ENCODE measurements at places on chromosomes 5 and 9.

DNA sequence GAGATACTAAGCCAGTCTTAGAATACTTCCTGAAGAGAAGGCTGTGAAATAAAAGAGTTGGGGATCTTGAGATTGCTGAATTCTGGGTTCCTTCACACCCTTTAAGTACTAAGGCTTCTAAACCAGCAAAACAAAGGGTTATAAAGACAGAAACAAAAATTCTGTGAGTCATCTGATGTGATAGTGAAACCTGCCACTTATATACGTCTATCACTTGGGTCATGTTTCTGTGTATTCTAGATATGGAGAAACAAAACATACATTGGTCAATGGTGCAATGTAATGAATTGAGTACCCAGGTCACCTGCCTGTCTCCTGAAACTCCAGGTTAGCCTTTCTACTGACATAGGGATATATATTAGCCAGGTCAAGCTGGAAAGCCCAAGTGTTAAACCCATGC, 319.3 kb upstream of the GRAMD2B start:
- no peak for DNase-seq

- no peak for DNase-seq
Observed at GRCh38 chr9:9286001-9286400, 1326.8 kb downstream of the PTPRD start.

GRCh38 chr5:53362521-53362941, 117.9 kb upstream of the FST start:
- DNase-seq, result no peak

GRCh38 chr5:171115519-171115918, 193.5 kb upstream of the TLX3 start:
- no peak for DNase-seq

DNA sequence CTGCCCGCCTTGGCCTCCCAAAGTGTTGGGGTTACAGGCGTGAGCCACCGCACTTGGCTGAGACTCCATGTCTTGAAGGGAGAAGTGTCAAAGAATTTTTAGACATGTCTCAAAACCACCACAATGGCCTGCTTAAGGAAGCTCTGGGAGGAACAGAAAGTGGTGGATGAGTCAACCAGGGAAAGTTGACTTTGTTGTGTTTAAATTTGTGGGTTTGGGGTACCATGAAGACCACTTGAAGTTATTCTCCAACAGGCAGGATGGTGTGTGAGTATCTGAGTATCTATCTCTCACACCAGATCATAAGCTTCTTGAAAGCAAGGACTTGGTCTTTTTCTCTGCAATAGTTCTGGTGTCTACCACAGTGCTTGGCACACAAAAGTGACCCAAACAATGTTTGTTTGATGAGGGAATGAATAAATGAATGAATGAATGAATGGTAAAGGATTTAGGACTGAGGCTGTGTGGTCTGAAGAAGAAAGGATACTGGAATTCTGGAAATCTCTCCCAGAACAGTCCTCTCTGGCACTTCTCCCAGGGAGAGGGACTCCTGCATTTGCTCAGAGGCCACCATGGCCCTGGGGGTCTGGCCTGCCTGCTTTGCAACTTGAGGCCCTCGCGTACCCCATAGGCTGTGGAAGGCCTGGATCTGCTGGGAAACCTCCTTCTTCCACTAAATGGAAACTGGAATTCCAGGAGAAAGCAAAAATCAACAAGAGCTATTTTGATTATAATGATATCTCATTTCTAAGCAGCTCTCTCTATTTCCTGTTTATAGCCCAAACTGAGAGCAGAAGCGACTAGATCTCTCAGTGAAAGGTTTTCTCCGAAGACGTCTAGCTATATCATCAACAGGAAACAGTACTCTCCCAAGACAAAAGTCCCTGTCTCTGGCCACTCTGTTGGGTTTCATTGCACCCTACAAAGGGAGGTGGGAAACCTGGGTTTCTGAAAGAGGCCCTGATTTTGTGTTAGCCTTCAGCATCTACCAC, 187.9 kb downstream of the PALM2AKAP2 start:
- DNase-seq, result no peak

DNA sequence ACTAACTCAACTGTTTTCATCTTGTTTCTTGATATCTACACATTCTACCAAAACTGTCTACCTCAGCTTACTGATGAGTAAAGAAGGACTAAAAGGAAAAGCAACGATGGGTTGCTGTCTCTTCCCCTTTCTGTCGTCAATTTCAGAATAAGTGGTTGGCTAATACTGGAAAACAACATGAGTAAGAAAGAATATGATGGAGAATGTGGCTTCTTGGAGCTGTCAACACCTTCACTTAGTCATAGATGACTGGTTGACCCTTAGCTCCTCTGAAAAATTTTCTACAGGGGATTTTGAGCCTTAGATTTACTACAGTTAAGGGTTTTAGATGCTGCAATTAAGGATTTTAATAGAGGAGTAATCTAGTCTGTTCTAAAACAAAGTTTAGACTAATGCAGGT, 797.9 kb downstream of the TLE4 start:
- DNase-seq, result no peak

DNA sequence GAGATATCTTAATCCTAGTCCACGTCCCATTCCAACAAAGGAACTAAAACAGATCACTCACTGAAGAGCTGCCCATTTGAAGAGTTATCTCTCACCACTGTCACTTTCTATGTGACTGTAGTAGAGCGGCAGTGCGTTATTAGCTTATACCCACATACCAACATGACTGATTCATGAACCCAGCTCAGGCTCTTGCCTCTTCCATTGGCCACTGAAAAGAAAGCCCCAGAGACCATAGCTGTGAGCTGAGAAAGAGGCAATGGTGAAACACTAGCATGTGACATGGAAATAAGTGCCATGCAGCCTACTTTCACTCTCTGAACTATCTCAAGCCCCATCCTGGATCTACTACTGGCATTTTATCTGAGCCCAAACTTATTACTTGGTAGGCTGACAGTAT, 151.7 kb upstream of the MOCS2 start:
- no peak for DNase-seq

GRCh38 chr5:151734064-151734408, 24.4 kb downstream of the ATOX1 start:
- no peak for DNase-seq

DNA sequence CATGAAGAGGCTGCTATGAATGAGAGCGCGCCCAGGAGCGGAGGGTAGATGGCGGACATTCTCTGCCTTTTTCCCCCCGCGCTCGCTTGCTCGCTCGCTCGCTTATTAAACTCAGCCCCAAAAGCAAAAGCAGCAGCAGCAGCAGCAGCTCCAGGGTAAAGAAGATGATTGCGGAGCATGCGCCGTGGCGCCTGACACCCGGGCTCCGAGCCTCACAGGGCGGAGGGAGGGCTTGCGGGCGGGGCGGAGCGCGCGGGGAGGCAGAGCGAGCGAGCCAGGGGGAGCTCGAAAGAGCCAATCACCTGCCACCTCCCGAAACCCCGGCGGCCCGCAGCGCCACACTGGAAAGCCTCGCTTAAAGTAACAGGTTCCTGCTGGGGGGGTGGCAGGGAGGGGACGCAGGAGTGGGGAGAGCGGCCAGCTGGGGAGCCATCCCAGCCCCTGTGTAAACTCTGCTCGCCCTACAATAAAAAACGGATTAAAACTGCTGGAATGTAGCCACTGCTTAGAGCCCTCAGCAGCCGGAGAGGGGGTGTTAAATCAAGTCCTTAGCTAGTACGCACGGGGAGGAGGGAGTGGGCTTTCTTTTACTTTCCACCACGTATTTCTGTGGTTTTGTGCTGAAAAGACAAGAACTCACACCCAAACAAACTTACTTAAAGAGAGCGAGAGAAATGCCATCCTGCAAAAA, at the start of gene MLLT3:
MLLT3 (minus strand) TSS at position 170 of the 691 bp plus-strand sequence.
- DNase-seq, result peak; percentile 97

DNA sequence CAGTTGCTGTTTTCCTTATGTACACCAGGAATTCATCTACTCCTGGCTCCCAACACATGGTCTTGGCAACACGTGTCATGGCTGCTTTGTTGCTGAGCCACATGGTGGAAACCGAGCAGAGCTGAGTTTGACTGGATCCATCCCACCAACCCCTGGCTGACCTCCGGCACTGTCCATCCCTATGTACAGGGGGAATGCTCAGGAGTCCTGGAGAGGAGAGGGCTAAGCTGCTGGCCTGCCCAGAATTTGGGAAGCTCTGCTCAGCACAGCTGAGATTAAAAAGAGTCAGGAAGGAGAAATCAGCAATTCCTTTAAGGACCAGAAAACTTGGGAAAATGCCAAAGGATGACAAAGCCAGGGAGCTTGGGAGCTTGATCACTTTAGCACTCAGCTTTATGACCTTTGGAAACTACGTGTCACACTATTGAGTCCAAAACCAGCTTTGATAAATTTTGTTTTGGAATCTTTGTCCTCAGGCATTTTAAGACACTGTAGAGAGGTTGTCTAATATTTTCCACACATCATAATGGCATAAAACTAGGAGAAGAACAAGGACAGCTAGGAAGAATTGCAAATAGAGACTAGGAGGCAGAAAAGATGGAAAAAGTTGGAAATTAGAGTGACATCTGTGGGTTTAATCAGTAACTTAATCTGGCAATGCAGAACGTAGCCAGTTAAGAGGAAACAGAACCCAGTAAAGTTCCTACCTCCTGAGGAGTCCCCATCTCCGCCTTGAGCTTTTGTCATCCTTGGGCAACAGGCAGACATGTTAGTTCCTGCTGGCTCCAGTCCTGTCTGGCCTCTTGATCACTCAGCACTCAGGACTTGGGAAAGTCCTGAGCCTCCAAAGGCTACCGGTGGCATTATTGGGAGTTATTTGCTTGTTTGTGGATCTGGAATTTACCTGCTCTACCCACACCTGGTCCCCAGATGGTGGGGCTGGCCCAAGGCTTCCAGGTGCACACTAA, 62.5 kb upstream of the PLPP1 start:
- no peak for DNase-seq

DNA sequence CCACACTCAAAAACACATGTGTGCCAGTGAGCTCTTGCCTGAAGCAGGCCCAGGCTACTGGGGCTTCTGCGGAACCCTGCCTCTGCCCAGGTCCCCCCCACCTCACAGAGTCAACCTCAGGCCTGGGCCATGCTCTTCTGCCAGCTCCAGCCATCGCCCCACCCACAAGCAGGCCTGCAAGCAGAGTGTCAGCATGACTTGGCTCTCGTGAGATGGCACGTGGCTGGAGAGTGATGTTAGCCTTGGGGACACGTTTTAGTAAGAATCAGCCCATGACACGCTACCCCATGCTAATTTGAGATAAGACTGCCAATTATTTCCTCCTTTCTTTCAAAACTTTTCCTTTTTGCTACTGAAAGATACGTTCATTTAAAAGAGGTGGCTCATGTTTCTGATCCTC, 351.7 kb downstream of the IRX2 start:
- no peak for DNase-seq

DNA sequence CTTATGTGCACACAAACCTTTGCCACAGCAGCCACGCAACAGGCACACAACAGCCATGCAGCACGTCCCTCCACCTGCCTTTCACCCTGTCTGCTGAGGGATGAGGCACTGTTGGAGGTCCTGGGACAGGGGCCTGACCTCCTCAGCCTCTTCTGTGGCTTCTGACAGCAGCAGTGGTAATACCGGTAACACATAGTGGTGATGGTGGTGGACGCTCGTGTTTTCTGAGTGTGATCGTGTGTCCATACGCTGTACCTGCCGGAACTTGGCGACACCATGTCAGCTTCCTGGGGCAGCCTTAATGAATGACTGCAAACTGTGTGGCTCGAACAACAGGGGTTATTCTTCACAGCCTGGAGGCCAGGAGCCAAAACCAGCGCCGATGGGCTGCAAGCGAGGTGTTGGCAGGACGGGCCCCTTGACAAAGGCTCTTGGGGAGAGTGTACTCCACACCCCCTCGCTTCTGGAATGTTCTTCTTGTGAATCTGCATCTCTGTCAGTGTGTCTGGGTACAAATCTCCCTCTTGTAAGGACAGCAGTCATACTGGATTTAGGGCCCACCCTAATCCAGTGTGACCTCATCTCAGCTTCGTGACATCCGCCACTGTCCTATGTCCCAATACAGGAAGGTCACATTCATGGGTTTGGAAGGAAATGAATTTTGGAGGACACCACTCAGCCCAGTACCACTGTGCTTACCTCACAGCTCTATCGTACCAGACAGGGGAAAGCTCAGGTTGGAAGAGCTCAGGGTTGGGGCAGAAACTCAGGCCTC, 55.3 kb upstream of the EXOC3 start:
- peak; percentile 51 for DNase-seq

GRCh38 chr9:93155716-93156474, 21.8 kb upstream of the NINJ1 start:
- no peak for DNase-seq

GRCh38 chr5:178265746-178266145, 33.1 kb upstream of the PHYKPL start:
- no peak for DNase-seq

DNA sequence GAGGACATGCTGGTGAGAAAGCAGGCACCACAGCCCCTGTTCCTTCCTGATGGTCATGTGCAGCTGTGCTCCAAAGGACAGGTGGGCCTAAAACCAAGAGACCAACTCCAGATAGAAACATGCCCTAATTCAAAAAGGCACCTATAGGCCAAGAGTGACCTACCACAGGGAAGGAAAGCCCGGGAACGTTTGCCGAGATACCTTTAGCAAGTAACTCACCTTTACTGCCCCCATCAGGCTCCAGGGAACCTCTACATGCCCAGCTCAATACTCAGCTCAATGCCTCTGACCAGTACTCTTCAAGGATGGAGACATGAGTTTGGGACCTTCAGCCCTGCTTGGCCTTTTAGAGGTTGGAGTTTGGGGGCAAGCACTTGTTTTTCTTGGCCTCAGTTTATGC, 172.8 kb upstream of the FSTL4 start:
- DNase-seq, result no peak

GRCh38 chr9:79256691-79257213, 315.0 kb upstream of the TLE4 start:
- no peak for DNase-seq

DNA sequence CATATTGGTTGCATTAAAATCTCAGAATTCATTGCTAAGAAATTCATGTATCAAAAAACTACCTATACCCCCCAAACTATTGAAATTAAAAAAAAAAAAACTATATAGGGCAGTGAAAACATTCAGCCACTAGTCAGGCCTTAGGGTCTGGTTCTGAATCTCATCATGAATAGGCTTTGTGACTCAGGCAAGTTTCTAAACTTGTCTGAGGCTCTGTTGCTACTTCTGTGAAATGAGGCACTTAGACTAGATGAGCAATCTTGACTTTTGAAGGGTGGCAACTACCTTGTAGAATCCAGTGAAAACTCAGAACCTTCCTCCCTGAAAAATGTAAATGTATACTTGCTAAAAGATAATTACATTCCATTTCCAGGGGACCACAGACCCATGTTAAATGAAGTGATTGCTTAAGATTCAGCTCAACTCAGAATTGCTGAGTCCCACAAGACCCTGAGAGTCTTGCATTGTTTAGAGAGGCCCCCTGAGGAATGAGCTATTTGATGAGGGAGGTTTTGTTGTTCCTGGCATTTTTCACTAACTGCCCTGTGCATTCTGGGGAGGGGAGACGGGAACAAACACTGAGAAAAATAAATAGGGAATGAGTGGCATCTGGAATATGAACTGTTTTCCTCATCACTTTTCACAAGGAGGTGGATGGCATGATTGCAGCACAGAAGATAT, 29.5 kb downstream of the RAI14 start:
- DNase-seq, result no peak

- DNase-seq, result no peak
Observed at GRCh38 chr5:55868846-55869245, 17.7 kb downstream of the IL31RA start.

- no peak for DNase-seq
Observed at GRCh38 chr5:12659686-12660085, 755.4 kb upstream of the CTNND2 start.

GRCh38 chr9:93071464-93071863, 13.0 kb downstream of the SUSD3 start:
- DNase-seq, result no peak

All from activated CD8-positive, alpha-beta memory T cell treated with anti-CD3 and anti-CD28 coated beads for 24 hours (primary cell).